Nephron progenitor cell (in vitro differentiated cells): ENCODE measurements at places on chromosomes 13 and 19.
A peak's percentile ranks its signal among the peaks of the same experiment; 100 is the strongest.

GRCh38 chr13:24133021-24133795, 27.3 kb upstream of the SPATA13 start:
- H3K4me1 ChIP-seq = peaks cover 42% of the 10 kb centered on the region
- H3K27ac ChIP-seq = no peak overlapping the region
- peaks cover 11% of the 10 kb centered on the region for H3K36me3 ChIP-seq
- H3K4me3 ChIP-seq = no peak overlapping the region
- peaks cover 4% of the 10 kb centered on the region for H3K27me3 ChIP-seq

- no peaks in the 10 kb centered on the region for H3K27me3 ChIP-seq
- no peak for DNase-seq
- H3K27ac ChIP-seq = no peak overlapping the region
- H3K4me3 ChIP-seq = no peak overlapping the region
- peaks cover 31% of the 10 kb centered on the region for H3K4me1 ChIP-seq
- H3K36me3 ChIP-seq = peaks cover 13% of the 10 kb centered on the region
These were observed 42.3 kb downstream of the LRCH1 start for GRCh38 chr13:46595136-46595884.

DNA sequence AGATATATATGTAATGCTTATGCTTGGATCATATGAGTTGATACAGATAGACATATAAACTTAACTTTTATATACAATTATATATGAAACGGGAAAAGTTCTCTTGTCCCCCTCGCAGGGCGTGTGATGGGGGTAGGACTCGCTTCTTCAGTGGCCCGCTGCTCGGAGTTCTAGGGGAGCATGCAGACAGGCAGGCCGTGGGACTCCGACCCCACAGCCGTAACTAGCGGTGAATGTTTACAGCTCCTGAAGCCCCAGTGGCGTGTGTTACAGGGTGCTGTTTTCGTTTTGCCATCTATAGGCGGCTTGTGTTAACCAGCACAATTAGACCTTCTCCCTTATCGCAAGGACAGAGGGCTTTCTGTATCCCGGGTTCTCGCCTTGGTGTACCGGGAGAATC, 1899.8 kb downstream of the PCDH9 start:
- H3K27ac ChIP-seq = no peak overlapping the region
- H3K27me3 ChIP-seq = no peaks in the 10 kb centered on the region
- no peaks in the 10 kb centered on the region for H3K36me3 ChIP-seq
- H3K4me3 ChIP-seq = no peak overlapping the region

DNA sequence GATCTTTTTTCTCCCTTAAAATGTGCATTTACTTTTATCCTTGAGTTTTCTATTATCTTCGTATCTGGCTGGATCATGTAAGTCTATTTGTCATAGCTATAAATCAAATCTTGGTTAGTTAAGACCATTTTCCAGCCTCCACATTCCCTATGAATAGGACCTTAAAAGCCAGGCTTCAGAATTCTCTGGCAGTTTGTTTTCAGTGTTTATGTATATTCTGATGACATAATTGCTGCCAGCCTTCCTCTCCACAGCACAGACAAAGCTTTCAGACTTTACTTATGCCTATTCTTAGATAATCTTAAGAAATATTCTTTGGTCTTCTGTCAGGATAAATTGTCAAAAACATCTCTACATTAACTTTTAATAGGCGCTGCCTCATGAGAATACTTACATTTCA, 870.8 kb upstream of the SPRY2 start:
- H3K36me3 ChIP-seq = no peaks in the 10 kb centered on the region
- H3K4me3 ChIP-seq = no peak overlapping the region
- DNase-seq = no peak
- peaks cover 5% of the 10 kb centered on the region for H3K4me1 ChIP-seq
- peaks cover 3% of the 10 kb centered on the region for H3K27me3 ChIP-seq
- H3K27ac ChIP-seq = no peak overlapping the region

DNA sequence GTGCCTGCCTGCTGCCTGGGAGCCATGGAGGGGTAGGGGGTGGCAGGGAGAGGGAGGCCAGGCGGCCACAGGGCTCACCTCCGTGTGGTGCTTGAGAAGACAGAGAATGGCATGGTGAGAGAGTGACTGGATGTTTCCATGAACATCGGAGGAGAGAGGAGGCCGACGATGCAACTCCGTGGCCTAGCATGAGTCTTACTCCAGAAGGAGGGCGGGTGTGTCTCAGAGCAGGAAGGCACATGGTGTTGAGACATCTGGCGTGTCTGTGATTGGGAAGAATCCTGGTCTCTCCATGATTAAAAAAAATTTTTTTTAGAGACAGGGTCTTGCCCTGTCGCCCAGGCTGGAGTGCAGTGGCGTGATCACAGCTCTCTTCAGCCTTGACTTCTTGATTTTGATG, 5.1 kb downstream of the IRGC start:
- peaks cover 4% of the 10 kb centered on the region for H3K27me3 ChIP-seq
- no peaks in the 10 kb centered on the region for H3K36me3 ChIP-seq
- H3K27ac ChIP-seq = peak overlapping the region; percentile 65
- DNase-seq = no peak

DNA sequence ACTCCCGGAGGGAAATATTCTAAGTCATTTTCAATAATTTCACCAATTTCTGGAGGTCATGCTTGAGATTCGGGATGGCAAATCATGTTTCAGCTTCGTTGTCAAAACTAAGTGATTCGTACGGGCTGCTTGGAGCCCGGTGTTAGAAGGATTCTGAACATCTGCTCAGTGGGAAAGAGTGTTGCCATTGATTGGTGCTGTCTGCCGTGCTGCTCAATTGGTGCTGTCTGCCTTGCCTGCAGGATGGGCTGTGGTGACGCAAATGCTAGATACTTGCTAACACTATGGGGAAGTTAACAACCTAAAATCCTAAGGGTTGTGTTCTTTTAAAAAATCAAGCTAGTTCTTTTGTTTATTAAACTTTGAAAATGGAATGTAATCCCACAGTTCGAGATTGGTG, 17.3 kb upstream of the CACNG8 start:
- peaks cover 71% of the 10 kb centered on the region for H3K27me3 ChIP-seq
- H3K27ac ChIP-seq = no peak overlapping the region
- H3K4me3 ChIP-seq = no peak overlapping the region
- no peaks in the 10 kb centered on the region for H3K4me1 ChIP-seq

GRCh38 chr13:83940742-83941141, 58.5 kb upstream of the SLITRK1 start:
- no peaks in the 10 kb centered on the region for H3K4me1 ChIP-seq
- H3K4me3 ChIP-seq = no peak overlapping the region
- peaks cover 3% of the 10 kb centered on the region for H3K27me3 ChIP-seq
- no peaks in the 10 kb centered on the region for H3K36me3 ChIP-seq
- H3K27ac ChIP-seq = no peak overlapping the region
- no peak for DNase-seq

DNA sequence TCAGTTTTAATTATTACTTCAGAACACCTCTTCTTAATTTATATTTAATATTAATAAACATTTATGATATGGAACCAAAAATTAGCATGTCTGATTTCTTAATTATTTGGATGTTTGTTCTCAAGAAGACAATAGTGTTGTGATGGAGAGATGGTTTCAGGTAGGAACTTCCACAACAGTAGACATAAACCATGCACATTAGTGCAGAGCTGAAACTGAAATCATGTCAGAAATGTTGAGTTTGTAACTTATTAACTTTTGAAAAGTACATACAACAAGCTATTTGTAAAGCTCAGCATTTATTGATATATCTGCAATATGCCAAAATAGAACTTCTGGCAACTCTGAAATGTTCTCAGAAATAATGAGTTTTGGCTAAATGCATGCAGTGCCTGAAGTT, 11.8 kb upstream of the EDNRB start:
- no peak for DNase-seq
- no peaks in the 10 kb centered on the region for H3K27me3 ChIP-seq
- H3K4me3 ChIP-seq = no peak overlapping the region
- no peaks in the 10 kb centered on the region for H3K36me3 ChIP-seq

GRCh38 chr13:34750078-34750931, 191.8 kb upstream of the NBEA start:
- peak overlapping the region; percentile 34 for H3K27ac ChIP-seq
- H3K36me3 ChIP-seq = peaks cover 7% of the 10 kb centered on the region
- H3K27me3 ChIP-seq = peaks cover 8% of the 10 kb centered on the region
- peak overlapping the region; percentile 80 for H3K4me3 ChIP-seq
- DNase-seq = peak; percentile 47

DNA sequence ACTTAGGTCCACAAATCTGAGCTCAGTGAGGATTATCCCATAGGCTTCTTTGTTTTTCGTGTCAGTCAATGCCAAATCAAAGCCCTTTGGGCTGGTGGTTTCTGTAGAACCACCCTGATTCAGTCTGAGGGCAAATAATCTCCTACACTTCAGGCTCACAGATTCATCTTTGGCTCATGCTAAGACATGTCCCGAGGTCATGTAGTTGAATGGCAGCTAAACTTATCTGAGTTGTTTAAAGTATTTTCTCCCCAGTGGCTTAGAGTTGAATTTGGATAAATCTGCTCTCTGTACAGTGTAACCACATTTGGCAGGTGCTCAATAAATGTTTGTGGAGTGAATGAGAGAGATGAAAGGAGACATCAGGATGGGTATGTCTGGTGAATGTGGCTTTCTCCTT, 13.1 kb upstream of the SLC25A42 start:
- H3K4me3 ChIP-seq = no peak overlapping the region
- peaks cover 33% of the 10 kb centered on the region for H3K36me3 ChIP-seq
- no peaks in the 10 kb centered on the region for H3K4me1 ChIP-seq
- peak overlapping the region; percentile 16 for H3K27ac ChIP-seq
